NCI-H1417 treated with DMSO at 0.1 percent for 48 hours (cell line): ENCODE measurements at places on chromosomes 4 and X.

- no peak for DNase-seq
Measured at GRCh38 chrX:52271206-52271605, 86.5 kb downstream of the MAGED4 start.

DNA sequence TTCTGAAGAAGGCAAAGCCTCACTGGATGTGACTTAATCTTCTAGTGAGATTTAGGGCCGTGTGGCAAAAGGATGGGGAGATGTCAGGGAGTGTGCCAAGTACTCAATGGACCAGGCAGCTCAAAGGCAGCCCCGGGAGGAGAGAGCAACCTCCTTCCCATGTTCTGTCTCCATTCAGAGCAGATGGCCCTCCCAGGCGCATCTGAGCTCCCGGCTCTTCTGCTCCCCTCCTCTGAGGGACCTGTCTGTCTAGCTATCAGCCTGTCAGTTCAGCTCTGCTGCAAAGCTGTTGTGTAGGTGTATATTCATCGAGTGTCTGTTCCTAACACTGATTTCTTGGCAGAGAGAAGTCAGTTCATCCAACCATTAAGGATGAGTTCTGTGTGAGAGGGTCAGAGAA lies 10.9 kb upstream of the PORCN start:
- no peak for DNase-seq

- no peak for DNase-seq
Measured at GRCh38 chr4:41537292-41537890, 566 bp upstream of the LIMCH1 start.

DNA sequence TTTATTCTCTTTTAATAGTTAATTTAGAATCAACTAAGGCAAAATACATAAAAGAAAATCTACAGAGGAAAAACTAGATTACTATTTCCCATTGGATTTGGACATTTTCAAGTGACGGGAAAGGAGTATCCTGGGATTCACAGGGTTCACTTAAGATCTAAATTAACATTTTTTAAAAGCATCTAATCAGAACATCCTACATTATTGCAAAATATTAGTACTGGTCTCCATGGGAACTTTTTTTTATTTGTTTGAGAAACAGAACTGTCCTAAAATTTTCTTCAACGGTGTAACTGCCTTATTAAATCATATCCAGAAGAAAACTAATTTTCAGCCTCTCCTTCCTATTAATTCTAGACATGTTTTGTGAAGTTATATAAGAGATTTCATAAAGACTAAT lies 69.7 kb downstream of the METTL14 start:
- no peak for DNase-seq

DNA sequence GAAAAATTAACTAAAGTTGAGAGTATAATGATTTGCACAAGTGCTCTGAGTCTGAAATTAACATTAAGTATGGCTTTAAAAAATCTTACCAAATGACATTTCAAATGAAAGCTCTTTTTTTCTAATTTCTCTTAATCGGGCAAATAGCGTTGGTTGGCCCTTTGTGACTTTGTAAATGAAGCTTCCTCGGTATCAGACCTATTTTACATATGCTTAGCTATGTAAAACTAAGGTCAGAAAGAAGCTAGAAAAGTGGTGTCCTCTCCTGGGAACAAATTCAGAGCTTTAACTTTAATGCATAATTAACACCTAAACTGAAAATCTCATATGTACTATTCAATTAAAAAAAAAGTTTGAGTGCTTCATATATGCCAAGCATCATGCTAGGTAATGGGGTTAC lies 62.7 kb downstream of the N4BP2 start:
- no peak for DNase-seq

DNA sequence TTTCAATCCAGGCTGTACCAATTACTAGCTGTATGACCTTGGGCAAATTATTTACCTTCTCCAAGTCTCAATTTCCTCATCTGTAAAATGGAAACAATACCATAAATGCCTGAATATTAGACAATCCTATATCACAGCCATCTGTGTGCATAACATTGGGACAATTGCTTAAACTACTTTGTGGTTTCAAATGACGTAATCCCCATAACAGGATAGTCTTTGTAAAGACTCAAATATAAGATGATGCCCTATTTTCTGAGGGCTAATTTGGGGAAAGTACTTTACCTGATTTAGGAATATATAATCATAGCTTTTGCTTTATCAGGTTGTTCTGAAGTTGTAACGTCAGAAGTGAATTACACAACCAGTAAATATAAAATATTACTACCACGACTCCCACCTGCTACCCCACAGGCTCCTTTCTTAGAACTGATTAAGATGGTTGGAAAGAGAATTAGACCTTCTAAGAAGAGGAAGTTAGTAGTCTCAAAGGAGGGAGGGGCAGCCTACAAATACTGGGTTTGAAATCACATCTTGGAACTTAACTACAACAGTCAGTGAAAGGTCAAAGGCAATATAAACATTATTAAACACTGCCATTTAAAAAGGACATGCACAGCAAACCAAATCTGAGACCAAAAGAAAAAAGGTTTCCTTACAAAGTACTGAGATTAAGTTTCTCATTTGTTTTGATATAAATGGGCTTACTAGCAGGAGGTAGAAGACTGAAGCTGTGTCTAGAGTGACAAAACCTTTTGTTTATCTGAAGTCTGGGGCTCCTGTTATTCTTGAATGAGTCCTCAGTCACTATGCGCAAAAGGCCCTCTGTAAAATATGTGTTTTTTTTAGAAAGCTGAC lies 215.0 kb downstream of the SCFD2 start:
- DNase-seq: no peak

GRCh38 chrX:96713303-96713702 lies 28.7 kb downstream of the DIAPH2 start:
- no peak for DNase-seq

DNA sequence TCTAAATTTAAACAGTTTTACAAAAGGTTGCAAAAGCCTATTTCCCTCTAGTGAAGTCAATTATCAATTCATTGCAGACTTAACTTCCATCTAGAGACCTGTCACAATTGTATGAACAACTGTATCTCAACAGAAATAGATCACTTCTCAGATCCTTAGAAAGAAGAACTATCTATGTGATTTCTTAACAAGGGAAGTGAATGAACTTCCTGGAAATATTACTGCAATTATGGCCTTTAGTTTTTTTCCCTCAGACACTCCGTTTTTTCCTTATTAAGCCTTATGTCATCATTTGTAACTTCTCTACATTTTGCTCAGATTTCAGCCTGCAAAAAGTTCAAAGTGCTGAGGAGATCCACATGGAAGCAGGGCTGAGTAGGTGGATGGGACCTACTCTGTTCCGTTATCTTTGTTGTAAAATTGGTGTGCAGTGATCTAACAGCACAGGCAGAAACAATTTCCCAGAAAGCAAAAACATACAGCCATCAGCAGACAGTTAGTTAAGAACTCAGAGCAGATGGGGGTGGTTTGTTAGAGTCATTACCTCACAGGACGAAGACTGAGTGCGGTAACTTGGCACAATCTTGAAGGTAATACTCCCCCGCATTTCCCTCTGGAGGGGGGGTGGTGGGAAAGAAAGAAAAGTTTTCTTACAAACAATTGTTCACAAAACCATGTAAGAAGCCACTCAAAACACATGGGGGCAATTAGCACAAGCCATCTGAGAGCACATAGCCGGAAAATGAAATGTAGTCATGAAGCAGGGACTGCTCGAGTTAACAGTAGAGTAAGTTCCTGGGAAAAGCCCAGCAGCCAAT lies 112.3 kb downstream of the NYX start:
- DNase-seq: no peak

- no peak for DNase-seq
Measured at GRCh38 chr4:7763788-7764187, 175.9 kb downstream of the AFAP1 start.

DNA sequence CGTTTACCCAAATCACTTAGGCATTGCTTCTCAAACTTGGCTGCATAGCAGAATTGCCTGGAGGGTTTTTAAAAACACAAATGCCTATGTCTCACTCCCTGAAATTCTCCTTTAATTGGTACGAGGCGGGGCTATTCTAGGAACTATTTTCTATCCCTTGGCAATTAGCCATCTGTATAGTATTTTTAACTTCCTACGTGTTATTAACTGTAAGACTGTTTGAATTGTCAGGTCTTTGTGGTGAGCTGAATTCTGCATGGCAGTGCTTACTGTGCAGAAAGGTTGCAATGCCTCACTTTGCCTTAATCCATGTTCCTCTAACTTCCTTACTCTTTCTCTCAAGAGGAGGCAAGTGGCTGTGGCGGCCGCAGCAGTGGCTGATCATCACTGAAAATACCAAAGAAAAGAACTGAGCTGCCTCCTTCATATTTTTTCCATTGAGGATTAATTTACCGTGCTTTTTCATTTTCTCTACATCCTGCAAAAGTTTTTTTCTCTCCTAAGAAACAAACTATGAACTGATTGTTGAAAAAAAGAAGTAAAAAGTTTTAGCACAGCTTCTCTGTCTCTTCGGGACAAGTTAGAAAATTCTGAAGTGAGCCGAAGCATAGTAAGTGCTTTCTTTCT lies at the start of gene SHROOM3:
Gene SHROOM3 (plus strand): TSS at position 329 of the 627 bp plus-strand sequence. CDS start 824 bp downstream, outside the sequence.
- no peak for DNase-seq

GRCh38 chr4:188841523-188841922 lies 702.3 kb downstream of the TRIML1 start:
- DNase-seq: no peak

GRCh38 chrX:13123857-13124345 lies 79.5 kb upstream of the FAM9C start:
- DNase-seq: no peak

DNA sequence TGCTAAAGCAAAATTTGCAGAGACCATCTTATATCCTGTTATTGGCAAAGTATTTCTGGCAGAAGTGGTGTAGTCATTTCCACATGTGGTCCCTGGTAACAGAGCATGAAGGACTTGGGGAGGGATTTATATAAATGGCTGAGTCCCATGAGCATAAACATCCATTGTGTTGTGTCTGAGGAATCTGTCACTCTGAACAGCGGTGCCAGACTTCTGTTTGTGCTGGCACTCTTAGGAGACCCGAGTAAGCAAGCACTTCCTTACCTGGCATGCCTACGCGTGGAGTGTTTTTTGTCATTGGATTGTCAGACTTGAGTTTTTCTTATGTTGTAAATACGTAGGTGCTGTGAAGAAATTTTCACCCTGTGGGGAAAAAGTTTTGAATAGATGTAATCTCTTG lies 285.9 kb downstream of the ARHGAP10 start:
- DNase-seq: no peak

DNA sequence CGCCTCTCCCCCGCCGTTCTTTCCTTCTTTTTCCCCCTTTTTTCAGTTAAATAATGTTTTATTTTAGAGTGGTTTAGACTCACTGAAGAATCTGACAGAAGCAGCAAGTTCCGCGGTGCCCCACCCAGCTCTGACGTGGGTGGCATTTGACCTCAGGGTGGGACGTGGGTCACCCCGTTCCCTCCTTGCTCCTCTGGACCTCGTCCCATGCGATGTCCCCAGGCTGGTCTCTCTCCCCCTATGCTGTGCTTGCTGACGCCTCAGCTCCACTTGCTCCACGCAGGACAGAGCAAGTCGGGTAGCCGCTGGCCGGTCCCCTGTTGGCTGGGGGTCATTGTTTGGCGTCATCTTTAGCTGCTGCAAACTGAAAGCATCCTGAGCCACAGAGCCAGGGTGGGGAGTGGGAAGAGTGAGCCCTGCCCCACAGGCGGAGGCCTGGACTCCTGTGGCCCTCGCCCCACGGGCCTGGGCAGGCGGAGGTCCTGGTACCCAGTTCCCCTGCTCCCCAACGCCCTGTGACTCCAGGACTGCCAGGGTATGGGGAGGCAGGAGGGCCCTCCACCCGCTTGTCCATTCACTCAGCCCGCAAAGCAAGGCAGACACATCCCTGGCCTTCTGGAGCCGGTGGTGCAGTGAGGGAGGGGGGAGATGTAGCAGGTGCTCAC lies 30.8 kb downstream of the TRMT44 start:
- no peak for DNase-seq

GRCh38 chr4:133982533-133983224 lies 218.9 kb downstream of the PABPC4L start:
- DNase-seq: no peak

- DNase-seq: no peak
Measured at GRCh38 chr4:74624351-74625151, 169.8 kb downstream of the BTC start.

- no peak for DNase-seq
Measured at GRCh38 chrX:16436348-16437188, 213.4 kb upstream of the S100G start.

DNA sequence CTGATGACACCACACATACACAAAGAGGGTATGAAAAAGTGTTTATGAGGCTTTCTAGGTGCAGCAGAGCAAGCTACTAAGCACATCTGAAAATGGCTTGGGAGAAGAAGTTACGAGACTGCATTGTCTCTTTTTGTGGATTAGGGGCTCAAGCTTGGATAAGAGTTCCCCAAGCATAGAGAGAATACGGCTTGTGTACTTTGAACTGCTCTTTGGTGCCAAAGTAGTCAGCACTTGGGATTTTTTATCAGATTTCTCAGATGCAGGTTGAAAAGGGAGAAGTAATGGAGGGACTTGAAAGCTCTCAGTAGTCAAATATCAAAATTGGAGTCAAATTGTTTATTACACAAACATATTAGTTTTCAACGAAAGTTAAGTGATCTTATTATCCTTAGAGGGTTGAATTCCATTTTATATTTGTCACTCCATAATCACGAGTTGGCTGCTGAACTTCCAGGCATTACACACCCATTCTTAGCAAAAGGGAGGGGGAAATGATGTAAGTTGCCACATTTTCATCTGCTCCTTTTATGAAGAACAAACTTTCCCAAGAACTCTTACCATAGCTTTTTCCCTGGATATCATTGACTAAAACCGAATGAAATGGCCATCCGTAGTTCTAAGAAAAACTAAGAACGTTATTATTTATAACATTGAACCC lies 1904.9 kb downstream of the PCDH7 start:
- DNase-seq: no peak
